ENCODE measurements at places on chromosomes 12 and 14.

DNA sequence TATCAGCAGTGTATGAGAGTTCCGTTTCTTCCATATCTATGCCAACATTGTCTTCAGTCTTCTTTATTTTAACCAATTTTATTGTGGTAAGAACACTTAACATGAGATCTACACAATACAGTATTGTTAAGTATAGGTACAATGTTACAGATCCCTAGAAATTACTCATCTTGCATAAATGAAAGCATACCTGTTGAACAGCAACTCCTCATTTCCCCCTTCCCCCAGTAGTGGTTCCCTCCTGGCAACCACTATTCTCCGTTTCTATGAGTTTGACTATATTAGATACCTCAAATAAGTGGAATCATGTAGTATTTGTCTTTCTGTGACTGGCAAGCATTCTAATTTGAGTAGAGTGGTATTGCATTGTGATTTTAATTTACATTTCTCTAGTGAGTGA lies 150.5 kb downstream of the CRADD start:
- H3K36me3 ChIP-seq: no peaks in the 10 kb centered on the region
- no peak overlapping the region for H3K4me3 ChIP-seq
- no peaks in the 10 kb centered on the region for H3K27me3 ChIP-seq
- no peak overlapping the region for H3K27ac ChIP-seq
- no peaks in the 10 kb centered on the region for H3K4me1 ChIP-seq

- peaks cover 13% of the 10 kb centered on the region for H3K36me3 ChIP-seq
- no peaks in the 10 kb centered on the region for H3K4me1 ChIP-seq
- no peak overlapping the region for H3K27ac ChIP-seq
- DNase-seq: no peak
- H3K27me3 ChIP-seq: no peaks in the 10 kb centered on the region
- H3K4me3 ChIP-seq: no peak overlapping the region
These were observed 13.5 kb downstream of the ETFRF1 start for GRCh38 chr12:25208554-25208953.

- no peaks in the 10 kb centered on the region for H3K36me3 ChIP-seq
- H3K27ac ChIP-seq: no peak overlapping the region
- no peak for DNase-seq
- H3K4me3 ChIP-seq: no peak overlapping the region
- no peaks in the 10 kb centered on the region for H3K4me1 ChIP-seq
- H3K27me3 ChIP-seq: no peaks in the 10 kb centered on the region
These were observed 28.5 kb upstream of the SRGAP1 start for GRCh38 chr12:63816031-63816430.

- peak overlapping the region; percentile 67 for H3K27ac ChIP-seq
- H3K4me1 ChIP-seq: peaks cover 27% of the 10 kb centered on the region
These were observed 697 bp upstream of the DNAJC14 start for GRCh38 chr12:55829967-55830600.

GRCh38 chr12:94263905-94264561 lies 115.7 kb downstream of the PLXNC1 start:
- H3K27ac ChIP-seq: peak overlapping the region; percentile 87
- DNase-seq: no peak
- H3K4me3 ChIP-seq: no peak overlapping the region

GRCh38 chr14:90642244-90642717 lies 173.9 kb downstream of the TTC7B start:
- no peaks in the 10 kb centered on the region for H3K4me1 ChIP-seq
- DNase-seq: no peak
- H3K27me3 ChIP-seq: no peaks in the 10 kb centered on the region
- no peak overlapping the region for H3K4me3 ChIP-seq
- H3K27ac ChIP-seq: no peak overlapping the region
- no peaks in the 10 kb centered on the region for H3K36me3 ChIP-seq

DNA sequence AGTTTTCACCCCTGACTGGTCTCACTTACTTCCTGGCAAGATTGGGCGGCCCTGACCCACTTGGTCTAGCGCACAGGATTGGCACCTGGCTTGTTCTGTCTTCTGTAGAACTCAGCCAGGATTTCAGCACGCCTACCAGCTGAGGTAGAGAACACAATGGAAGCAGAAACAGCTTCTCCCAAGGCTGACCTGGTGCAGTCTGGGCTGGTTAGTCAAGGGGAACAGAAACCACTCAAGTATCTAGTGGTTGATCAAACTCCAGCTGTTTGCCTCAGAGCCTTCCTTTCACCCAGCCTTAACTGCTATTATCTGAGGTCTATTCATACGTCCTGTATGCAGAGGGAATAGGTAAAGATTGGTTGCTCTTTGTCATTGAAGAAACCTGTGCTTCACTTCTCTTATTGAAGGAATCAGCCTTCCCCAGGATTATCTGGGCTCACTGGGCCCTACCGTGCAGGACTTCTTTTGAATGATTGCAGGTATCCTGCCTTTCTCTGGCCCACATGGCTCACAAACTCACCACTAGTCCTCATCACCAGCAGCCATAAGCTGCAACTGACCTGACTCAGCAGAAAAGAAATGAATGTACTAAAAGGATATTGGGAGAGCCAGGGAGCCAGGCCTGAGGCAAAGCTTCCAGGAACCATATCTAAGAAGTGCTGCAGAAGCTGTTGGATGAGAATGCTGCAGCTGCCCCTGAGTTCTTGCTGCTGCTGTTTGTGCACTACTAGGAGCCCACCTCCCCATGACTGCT lies 2.5 kb upstream of the PLEKHD1 start:
- DNase-seq: no peak
- peaks cover 6% of the 10 kb centered on the region for H3K27me3 ChIP-seq
- no peak overlapping the region for H3K4me3 ChIP-seq

- no peak overlapping the region for H3K27ac ChIP-seq
- no peak overlapping the region for H3K4me3 ChIP-seq
- H3K36me3 ChIP-seq: no peaks in the 10 kb centered on the region
- no peak for DNase-seq
These were observed 3.8 kb downstream of the POMT2 start for GRCh38 chr14:77316872-77317301.

- no peaks in the 10 kb centered on the region for H3K27me3 ChIP-seq
- H3K4me1 ChIP-seq: no peaks in the 10 kb centered on the region
- no peak overlapping the region for H3K4me3 ChIP-seq
- no peaks in the 10 kb centered on the region for H3K36me3 ChIP-seq
- no peak overlapping the region for H3K27ac ChIP-seq
- DNase-seq: no peak
These were observed 238.8 kb downstream of the PPFIA2 start for GRCh38 chr12:81520064-81520945.

DNA sequence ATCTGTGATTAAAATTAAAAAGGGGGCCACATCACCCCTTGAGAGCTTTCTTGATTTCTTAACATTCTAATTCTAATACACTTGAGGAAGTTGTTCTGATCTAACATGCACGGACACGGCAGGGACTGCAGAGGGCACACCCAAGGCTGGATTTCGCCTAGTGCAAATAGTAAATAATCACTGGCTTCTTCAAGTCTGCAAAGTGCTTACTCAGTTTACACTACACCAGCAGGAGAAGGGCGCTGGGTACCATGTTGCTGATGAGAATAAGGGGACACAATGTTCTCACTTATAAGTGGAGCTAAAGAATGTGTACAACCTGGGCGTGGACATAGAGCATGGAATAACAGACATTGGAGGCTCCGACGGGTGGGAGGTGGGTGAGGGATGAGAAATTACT lies 34.2 kb downstream of the TBX5 start:
- no peaks in the 10 kb centered on the region for H3K36me3 ChIP-seq
- no peak overlapping the region for H3K4me3 ChIP-seq
- H3K4me1 ChIP-seq: no peaks in the 10 kb centered on the region
- no peaks in the 10 kb centered on the region for H3K27me3 ChIP-seq
- DNase-seq: no peak
- no peak overlapping the region for H3K27ac ChIP-seq

- no peaks in the 10 kb centered on the region for H3K27me3 ChIP-seq
- no peak overlapping the region for H3K27ac ChIP-seq
- no peaks in the 10 kb centered on the region for H3K36me3 ChIP-seq
- H3K4me3 ChIP-seq: no peak overlapping the region
- DNase-seq: no peak
These were observed 51.8 kb upstream of the NUAK1 start for GRCh38 chr12:106190581-106190980.

- no peaks in the 10 kb centered on the region for H3K36me3 ChIP-seq
- H3K27ac ChIP-seq: peak overlapping the region; percentile 96
- peak; percentile 33 for DNase-seq
- H3K27me3 ChIP-seq: no peaks in the 10 kb centered on the region
These were observed 1.1 kb downstream of the CCDC91 start for GRCh38 chr12:28191051-28192048.

- H3K36me3 ChIP-seq: no peaks in the 10 kb centered on the region
- no peak overlapping the region for H3K4me3 ChIP-seq
- no peak overlapping the region for H3K27ac ChIP-seq
- no peaks in the 10 kb centered on the region for H3K27me3 ChIP-seq
These were observed 174.4 kb upstream of the RPH3A start for GRCh38 chr12:112617153-112617505.

DNA sequence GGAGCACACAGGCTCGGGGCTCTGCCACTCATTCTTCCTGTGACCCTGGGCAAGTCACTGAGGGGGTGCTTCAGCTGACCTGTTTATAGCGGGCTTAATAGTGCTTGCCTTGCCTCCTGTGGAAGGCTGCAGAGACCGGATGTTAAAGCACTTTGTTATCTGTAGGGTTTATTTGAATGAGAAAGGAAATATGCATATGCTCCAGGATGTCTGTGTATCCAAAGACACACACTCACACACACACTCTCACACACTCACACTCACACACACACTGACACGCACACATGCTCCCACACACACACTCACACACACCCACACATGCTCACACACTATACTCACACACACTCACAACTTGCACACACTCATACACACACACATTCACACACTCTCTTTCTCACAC lies 56.1 kb upstream of the DDX11 start:
- no peak overlapping the region for H3K27ac ChIP-seq
- H3K4me1 ChIP-seq: no peaks in the 10 kb centered on the region
- no peak for DNase-seq
- H3K4me3 ChIP-seq: no peak overlapping the region

DNA sequence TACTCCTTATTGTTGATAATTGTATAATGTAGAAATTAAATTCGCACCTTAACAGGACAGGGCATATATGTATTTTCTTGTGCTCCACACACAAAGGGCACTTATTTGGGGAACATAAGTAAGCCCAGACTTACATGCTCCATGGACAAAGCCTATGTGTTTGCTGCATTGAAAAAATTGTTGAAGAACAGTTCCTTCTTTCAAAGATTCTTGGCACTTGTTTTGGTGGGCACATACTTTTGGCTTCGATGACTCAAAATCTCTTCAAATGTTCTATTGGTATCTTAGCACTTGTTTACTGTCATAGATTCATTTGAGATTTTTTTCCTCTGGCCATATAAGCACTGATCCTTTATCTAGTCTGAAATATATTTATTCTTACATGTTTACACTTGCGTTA lies 1.4 kb upstream of the MAP4K5 start:
- H3K4me1 ChIP-seq: peaks cover 7% of the 10 kb centered on the region
- no peaks in the 10 kb centered on the region for H3K36me3 ChIP-seq
- no peak overlapping the region for H3K27ac ChIP-seq
- no peak overlapping the region for H3K4me3 ChIP-seq
- no peak for DNase-seq

GRCh38 chr12:65125975-65126374 lies 4.9 kb upstream of the WIF1 start:
- H3K36me3 ChIP-seq: no peaks in the 10 kb centered on the region
- H3K27me3 ChIP-seq: peaks cover 15% of the 10 kb centered on the region
- H3K4me1 ChIP-seq: peaks cover 3% of the 10 kb centered on the region

GRCh38 chr14:23428686-23429495 lies 6.6 kb downstream of the MYH7 start:
- H3K4me3 ChIP-seq: no peak overlapping the region
- DNase-seq: no peak
- H3K36me3 ChIP-seq: no peaks in the 10 kb centered on the region
- H3K4me1 ChIP-seq: no peaks in the 10 kb centered on the region

GRCh38 chr14:104422837-104423681 lies 156.5 kb upstream of the C14orf180 start:
- H3K4me3 ChIP-seq: no peak overlapping the region
- no peak for DNase-seq
- no peaks in the 10 kb centered on the region for H3K4me1 ChIP-seq
- no peak overlapping the region for H3K27ac ChIP-seq
- no peaks in the 10 kb centered on the region for H3K27me3 ChIP-seq

- H3K27ac ChIP-seq: no peak overlapping the region
- no peak overlapping the region for H3K4me3 ChIP-seq
- H3K4me1 ChIP-seq: no peaks in the 10 kb centered on the region
These were observed 58.8 kb downstream of the TECPR2 start for GRCh38 chr14:102421411-102422057.

DNA sequence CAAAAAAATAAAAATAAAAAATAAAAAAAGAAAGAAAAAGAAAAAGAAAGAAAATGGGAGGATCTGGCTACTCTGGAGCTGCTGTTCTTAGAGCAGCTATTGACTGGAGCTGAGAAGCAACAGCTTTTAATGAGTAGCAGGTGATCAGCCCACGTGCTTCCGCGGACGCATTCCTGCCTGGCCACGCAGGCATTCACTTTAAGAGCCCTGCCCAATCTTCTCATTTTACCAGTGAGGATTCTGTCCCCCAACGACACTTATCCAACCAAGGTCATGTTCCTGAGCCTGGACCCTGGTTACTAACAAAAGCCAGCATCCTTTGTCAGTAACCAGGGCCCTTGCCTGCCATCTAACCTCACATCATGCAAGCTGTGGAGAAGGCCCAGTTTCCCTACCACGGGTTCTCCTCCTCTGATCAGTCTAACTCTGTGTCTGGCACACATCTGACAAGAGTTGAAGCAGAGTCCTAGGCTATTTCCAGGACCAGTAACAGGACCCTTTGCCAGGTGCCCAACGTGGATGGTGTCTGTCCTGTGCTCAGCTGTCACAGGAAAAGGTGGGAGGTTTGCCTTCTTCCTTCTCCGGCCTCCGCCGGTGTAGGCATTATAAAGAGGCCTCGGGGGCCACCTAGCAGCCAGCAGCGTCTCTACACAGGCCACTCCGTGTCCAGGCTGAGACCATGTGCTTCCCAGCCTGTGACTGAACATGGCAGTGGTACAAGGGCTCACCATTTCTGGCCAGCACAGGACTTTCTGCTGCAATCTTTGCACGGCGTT lies 60.9 kb upstream of the GPATCH2L start:
- no peaks in the 10 kb centered on the region for H3K27me3 ChIP-seq
- DNase-seq: no peak

DNA sequence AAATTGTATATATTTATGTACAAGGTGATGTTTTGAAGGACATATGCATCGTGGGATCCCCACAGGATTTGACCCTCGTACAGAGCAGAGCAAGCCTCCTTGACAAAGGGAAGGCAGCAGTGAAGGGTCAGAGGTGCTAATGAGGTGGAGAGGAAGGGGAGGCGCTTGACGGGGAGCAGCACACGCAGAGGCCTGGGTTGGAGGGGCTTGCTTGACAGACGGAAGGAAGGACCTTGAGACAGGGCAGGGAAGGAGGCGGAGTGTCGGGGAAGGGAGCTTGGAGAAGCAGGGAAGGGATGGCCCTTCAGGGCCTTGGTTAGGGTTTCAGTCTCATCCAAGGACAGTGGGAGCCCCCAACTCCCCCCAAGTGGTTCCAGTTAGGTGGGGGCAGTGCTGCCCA lies 52.6 kb downstream of the ZNF664 start:
- H3K27ac ChIP-seq: no peak overlapping the region
- no peak for DNase-seq
- no peak overlapping the region for H3K4me3 ChIP-seq
- no peaks in the 10 kb centered on the region for H3K4me1 ChIP-seq

GRCh38 chr14:89187501-89187900 lies 229.5 kb downstream of the FOXN3 start:
- no peaks in the 10 kb centered on the region for H3K4me1 ChIP-seq
- peaks cover 8% of the 10 kb centered on the region for H3K36me3 ChIP-seq
- H3K27ac ChIP-seq: no peak overlapping the region
- H3K4me3 ChIP-seq: no peak overlapping the region
- H3K27me3 ChIP-seq: no peaks in the 10 kb centered on the region

GRCh38 chr14:84340938-84341337 lies 1189.0 kb upstream of the FLRT2 start:
- no peaks in the 10 kb centered on the region for H3K4me1 ChIP-seq
- DNase-seq: no peak
- H3K36me3 ChIP-seq: no peaks in the 10 kb centered on the region
- no peak overlapping the region for H3K27ac ChIP-seq

All from effector memory CD4-positive, alpha-beta T cell (primary cell).